AG10803 (cell line): ENCODE measurements at places on chromosomes 13 and 19.

DNA sequence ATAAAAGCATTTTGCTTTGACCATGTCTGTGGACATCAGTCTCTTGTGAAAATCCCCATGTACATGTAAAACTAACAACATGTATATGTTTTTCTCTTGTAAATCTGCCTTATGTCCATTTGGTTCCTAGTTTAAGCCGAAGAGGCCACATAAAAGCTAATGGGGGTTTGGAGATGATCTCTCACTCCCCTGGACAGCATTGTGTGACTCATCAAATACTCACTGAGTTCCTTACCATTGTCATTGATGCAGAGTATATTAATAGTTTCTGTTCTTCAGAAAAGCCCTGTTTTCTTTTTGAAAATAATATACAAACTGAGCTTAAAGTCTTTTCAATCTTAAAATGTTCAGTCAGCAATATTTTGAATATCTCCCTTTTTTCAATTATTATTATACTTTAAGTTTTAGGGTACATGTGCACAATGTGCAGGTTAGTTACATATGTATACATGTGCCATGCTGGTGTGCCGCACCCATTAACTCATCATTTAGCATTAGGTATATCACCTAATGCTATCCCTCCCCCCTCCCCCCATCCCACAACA is 536.7 kb upstream of the HTR2A start:
- no peak for DNase-seq

DNA sequence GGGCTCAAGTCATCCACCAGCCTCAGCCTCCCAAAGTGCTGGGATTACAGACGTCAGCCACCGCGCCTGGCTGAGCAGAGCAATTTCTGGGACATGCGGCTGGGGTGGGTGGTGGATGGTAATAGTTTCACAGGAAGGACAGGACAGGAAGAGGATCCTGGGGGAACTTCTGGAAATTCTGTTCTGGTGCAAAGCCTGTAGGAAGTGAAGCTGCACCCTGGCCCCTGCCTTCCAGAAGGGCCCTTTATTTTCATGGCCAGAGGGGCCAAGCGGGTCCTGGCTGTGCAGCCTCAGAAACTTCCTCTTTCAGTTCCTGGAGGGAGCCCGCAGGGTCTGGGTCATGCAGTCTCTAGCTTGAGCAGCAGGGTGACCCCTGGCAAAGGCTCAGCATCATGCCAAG is 15.7 kb downstream of the FEM1A start:
- no peak for DNase-seq

DNA sequence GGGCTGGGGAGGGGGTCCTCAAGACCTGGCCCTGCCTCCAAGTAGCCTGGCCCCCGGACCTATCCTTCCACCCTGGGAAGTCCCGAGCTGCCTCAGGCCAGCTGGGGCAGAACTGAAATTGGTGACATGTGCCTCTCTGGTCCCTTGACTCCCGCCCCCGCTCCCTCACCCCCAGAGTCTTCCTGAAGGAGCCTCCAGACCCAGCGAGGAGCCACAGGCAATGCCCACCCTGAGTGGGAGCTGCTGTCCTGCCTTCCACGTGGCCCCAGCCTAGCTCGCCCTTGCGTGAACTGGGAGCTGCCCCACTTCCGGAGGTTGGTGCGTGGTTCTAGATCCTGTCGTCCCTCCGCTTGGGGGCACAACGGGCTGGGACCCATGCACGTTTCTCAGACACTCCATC is 34.6 kb downstream of the CEBPA start:
- no peak for DNase-seq

- no peak for DNase-seq
Measured at GRCh38 chr13:43760257-43760656, 26.5 kb downstream of the ENOX1 start.

DNA sequence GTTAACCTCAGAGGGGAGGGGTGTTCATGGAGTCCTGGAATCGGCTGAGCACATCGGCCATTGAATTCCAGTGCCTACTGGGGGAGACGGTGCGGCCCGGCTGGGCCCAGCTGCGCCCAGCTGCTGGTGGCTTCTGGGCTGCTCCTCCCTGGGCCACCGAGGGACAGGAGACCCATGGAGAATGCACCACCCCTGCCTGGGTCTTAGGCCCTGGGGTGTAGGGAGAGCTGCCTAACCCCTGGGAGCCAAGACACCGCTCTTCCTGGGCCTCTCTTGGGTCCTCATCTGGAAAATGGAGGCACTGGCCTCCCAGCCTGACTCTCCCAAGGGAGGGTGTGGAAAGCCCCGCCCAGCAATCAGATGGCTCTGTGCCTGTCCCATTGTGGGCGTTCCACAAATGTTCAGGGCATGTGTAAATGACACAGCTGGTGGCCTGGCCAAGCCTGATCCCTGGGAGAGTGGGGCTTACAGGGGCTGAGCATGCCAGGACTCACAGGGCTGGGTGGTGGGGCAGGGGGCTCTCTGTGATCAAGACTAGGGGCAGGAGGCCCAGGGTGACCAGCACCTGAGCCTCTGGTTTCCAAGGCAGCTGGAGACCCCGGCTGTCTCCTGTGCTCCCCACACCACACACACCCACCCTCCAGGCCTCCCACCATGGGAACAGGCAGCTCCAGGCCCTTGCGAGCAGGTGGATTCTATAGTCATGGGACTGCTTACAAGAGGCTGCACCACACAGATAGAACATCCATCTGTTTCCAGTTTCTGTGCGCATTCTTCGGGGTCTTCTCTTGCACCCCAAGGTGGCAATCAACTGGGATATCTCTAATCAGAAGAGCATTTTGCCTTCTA is 150.9 kb downstream of the URI1 start:
- no peak for DNase-seq

- DNase-seq: no peak
Measured at GRCh38 chr13:107065036-107065435, 497.1 kb upstream of the ARGLU1 start.

GRCh38 chr13:23583491-23583890 is 13.3 kb downstream of the TNFRSF19 start:
- DNase-seq: peak; percentile 25

GRCh38 chr19:13150931-13151604 is 857 bp downstream of the IER2 start:
- DNase-seq: no peak

GRCh38 chr13:113022745-113023574 is 53.9 kb downstream of the MCF2L start:
- no peak for DNase-seq

GRCh38 chr19:50649433-50650391 is at the start of gene C19orf81:
C19orf81 (plus strand) TSS chr19:50649445; CDS start chr19:50649445, 0 bp downstream.
- DNase-seq: no peak

GRCh38 chr13:37716420-37717195 is 118.0 kb upstream of the POSTN start:
- no peak for DNase-seq

GRCh38 chr19:5947435-5947834 is 30.5 kb downstream of the RANBP3 start:
- peak; percentile 76 for DNase-seq

- DNase-seq: no peak
Measured at GRCh38 chr13:105272660-105273631, 1262.5 kb downstream of the EFNB2 start.

GRCh38 chr13:94173312-94173854 is 306.1 kb downstream of the DCT start:
- peak; percentile 73 for DNase-seq

DNA sequence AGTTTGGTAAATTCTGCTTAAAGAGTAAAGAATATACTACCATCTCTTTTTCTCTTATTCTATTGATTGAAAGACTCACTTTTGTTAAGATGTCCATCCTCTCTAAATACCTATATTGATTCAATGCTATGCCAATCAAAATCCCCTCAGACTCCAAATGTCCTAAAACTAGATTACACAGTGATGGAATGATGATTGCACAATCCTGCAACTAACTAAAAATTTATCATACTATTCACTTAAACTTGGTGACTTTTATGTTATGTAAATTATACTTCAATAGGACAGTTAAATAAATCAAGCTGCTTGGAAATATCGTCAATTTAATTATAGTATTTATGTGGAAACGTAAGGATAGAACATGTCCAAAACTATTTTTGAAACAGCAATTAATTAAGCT is 2765.1 kb upstream of the PCDH20 start:
- DNase-seq: no peak

GRCh38 chr19:50602935-50603334 is 34.7 kb upstream of the LRRC4B start:
- no peak for DNase-seq

GRCh38 chr19:33424181-33424580 is 50.7 kb downstream of the CEBPG start:
- DNase-seq: no peak

DNA sequence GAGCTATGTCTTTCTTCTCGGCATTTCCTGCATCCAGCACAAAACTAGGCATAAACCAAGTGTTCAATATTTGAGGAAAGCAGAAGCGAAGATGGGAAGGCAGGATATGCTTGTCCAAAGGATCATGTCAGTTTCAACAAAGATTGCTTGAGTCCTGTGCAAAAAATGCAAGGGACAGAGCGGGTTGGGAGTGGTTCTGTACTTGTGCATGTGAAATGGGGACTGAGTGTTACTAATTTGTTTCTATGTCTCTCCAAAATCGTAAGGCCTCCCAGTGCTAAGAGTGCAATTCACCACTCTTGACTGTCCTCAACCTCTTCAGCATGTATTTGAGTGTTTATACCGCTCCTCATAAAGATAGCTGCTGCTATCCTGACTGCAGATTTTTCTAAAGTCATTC is 166.2 kb downstream of the DLEU7 start:
- no peak for DNase-seq

DNA sequence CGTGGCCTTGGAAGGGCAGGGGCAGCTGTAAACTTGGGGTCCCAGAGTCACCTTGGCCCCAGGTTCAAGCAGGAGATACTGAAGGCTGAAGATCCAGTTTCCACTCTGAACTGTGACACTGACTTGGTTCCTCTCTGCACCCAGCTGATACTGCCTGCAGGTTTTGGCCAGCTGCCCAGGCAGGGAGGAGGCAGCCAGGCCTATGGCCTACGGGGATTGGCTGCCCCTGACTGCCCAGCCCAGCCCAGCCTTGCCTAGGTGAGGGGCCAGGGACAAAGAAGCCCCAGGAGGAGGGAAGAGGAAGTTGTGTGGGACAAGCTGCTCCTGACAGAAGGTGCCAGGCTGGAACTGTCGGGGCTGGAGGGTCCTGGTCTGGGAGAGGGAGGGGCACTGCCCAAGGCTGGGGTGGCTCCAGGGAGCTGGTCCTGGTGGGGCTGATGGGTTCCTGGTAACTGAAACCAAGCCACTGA is 51.7 kb upstream of the CYP4F8 start:
- DNase-seq: no peak

DNA sequence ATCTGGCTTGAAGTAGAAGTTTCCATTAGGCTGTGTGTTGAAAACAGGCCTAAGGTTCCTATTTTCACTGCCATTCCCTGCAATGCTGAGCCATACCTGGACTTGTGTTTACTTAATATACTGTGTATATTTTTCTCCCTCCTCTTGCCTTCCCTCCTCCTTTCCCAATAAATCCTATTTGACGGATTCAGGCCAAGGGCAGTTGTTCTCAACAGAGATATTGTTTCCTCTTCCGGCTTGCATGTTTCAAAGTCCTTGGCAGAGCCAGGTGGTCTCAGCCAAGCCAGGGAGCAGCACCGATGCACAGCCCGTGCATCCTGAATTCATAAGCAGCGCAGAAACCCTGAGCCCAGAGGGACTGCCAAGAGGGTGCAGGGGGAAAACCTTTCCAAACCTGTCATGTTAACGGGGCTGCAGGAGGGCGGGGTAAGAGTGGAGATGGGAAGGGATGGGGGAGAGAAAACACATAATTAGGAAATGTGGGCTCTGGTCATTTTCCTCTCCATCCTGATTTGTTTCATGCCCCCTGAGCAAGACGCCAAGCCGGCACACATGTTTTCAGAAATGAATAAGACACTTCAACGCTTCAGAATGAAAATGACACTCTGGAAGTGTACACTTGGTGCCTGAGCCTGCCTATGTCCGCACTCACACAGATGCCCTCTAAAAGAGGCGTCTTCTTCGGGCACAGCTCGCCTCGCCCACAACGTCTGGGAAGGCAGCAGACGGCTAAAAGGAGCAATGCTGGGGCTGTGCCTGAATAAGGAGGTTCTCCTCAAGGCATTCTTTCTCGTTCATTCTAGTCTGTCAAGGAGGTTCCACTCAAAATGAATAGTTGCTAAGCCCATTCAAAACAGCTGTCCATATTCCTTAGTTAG is 149.3 kb upstream of the UBL3 start:
- no peak for DNase-seq

DNA sequence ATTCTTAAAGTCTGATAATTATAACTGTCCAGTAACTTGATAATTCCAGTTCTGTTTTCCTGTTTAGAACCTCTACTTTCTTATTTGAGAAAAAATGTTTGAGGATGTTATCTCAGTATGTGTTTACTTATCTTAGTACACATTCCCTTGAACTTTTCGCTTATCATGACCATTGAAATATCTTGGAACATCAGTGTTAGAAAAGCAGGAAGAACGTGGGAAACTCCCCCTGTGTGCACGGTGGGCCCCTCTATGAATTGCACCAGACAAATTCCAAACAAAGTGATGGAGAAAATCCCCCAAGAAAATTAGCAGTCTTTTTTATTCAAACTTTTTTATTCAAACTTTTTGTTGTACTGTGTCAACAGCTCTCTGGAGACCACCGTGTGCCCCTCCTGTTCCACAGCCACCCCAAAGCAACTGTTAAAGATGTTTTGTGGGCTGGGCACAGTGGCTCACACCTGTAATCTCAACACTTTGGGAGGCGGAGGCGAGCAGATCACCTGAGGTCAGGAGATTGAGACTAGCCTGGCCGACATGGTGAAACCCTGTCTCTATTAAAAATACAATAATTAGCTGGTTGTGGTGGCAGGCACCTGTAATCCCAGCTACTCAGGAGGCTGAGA is 78.3 kb upstream of the PEG3 start:
- DNase-seq: no peak

GRCh38 chr13:88360761-88361160 is 689.6 kb downstream of the SLITRK5 start:
- no peak for DNase-seq

GRCh38 chr19:5498830-5499550 is 43.8 kb downstream of the ZNRF4 start:
- DNase-seq: no peak

GRCh38 chr13:92769046-92769445 is 457.6 kb upstream of the GPC6 start:
- DNase-seq: peak; percentile 25

GRCh38 chr13:105778196-105778595 is 757.3 kb downstream of the EFNB2 start:
- no peak for DNase-seq

- DNase-seq: no peak
Measured at GRCh38 chr19:14632286-14632685, 42.4 kb downstream of the ADGRE3 start.

GRCh38 chr13:102441085-102441484 is 39.2 kb upstream of the FGF14 start:
- DNase-seq: no peak

DNA sequence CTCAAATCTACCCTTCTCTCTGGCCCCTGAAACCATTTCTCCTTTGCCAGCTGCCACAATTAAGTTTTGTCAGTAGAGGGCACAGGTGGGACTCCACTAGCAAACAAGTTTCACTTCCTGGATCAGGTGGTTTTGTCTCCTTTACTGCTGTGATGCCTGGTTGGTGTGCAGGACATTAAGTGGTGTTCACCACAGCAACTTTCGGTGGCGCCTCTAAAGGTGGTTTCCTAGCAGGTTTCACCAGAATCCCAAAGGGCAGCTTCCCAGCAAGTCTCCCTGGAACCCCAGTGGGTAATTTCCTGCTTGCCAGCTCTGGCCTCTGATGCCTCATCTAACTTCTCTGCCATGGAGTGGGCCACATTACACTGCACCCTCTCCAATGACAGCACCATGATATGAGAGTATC is 16.6 kb downstream of the MED4 start:
- DNase-seq: no peak
